ENCODE measurements at places on chromosomes 7 and 10.

DNA sequence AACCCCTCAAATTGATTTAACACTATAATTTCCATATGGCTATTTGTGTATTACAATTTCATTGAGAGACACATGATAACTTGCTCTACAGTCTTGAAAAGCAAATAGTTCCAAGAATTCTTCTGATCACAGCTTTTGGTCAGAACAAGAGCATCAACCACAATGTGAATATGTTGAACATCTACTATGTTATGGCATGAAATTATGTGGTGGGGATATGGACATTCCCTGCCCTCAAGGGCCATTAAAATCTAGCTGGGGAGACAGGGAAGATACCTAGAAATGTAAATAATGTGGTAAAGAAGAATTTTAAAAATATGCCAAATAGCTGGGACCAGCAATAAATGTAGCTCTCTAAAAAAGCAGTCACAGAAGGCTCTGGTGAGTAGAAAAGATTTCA is 262.2 kb downstream of the FZD1 start:
- no peak for DNase-seq

GRCh38 chr10:106655636-106656035 is 508.9 kb downstream of the SORCS1 start:
- DNase-seq: no peak

- peak; percentile 100 for DNase-seq
Measured at GRCh38 chr7:111198255-111198654, 107.3 kb downstream of the LRRN3 start.

GRCh38 chr10:23516530-23516929 is 77.7 kb downstream of the OTUD1 start:
- DNase-seq: peak; percentile 52

GRCh38 chr7:128833148-128833945 is 3.1 kb downstream of the FLNC start:
- peak; percentile 90 for DNase-seq

- DNase-seq: no peak
Measured at GRCh38 chr10:8073691-8074416, 19.4 kb downstream of the GATA3 start.

- DNase-seq: peak; percentile 51
Measured at GRCh38 chr7:87797798-87798403, 78.3 kb downstream of the SLC25A40 start.

DNA sequence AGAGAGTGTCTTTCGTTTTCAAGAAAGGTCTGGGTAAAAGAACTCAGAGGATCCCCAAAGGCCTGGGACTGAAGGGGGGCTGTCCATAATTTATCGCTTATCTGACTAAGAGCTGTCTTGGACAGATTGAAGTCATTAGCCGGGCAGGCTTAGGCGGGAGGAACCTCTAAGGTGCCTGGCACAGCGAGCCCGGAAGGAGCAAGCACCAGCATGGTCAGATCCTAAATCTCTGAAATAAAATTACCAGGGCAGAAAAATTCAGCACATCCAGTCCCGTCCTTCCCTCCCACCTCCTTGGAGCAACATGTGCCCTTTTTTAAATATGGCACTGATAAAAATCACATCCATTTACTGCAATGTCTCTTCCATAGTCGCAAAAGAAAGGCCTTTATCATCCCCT is 86.8 kb downstream of the FAM204A start:
- DNase-seq: no peak

- no peak for DNase-seq
Measured at GRCh38 chr7:21355406-21355874, 72.4 kb upstream of the SP4 start.

DNA sequence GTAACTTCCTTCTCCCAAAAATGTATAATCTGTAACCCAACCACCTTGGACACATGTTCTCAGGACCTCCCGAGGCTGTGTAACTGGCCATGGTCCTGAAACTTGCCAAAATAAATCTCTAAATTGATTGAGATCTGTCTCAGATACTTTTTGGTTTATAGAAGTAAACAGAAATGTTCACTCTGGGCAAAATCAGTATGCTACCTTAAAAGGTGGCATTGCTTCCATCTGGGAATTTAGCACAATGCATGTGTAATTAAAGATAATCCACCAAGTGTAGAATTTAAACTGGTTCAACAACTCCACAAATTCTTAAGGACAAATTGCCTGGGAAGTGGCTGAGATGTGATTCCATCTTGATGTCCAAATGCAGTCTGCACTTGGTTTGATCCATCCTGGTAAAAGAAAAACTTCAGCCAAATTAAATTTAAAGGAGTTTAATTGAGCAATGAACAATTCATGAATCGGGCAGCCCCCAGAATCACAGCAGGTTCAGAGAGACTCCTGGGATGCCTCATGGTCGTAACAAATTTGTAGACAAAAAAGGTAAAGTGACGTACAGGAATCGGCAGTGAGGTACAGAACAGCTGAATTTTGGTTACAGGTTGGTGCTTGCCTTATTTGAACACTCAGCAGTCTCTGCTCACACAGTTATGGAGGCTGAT is 102.6 kb upstream of the PFKP start:
- no peak for DNase-seq

DNA sequence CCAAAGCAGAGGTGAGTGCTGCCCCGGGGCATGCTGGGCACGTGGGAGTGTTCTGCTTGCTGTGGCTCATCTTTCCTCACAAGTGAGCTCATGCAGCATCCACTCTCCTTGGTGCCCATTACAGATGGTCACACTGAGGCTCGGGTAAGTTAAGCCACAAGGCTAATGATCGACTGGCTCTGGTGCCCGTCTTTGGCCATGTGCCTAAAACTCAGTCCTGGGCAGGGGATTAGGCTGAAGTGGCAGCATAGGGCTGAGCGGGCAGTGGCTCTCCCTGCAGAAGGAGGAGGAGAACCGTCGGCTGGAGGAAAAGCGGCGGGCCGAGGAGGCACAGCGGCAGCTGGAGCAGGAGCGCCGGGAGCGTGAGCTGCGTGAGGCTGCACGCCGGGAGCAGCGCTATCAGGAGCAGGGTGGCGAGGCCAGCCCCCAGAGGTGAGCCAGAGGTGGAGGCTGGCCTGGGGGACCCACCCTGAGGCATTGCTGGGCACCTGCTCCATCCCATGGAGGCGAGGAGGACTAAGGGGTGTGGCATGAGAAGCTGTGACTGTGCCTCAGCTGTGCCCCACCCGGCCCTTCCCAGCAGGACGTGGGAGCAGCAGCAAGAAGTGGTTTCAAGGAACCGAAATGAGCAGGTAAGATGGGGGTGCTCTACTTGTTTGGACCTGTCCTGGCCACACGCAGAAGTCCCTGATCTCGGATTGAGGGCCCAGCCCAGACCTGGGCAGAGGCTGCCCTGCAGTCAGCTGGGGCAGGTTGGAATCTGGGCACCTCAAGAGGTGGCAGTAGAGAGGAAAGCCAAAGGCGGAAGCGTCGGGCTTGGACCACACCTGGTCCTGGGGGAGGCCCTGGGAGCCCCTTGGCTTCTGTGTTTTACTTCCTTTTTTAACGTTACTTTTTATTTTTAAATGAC is 7.3 kb downstream of the PGAM2 start:
- no peak for DNase-seq

DNA sequence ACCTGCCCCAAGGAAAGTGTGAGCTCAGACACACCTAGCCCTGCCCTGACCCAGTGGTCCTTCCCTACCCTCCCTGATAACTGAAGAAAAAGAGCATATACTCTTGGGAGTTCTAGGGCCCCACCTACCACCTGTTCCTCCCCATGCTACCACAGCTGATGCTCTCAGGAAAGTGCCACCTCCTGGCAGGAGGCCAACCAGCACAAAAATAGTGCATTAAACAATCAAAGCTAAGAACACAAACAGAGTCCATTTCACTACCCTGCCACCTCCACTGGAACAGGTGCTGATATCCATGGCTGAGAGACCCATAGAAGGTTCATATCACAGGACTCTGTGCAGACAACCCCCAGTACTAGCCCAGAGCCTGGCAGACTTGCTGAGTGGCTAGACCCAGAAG is 288.6 kb upstream of the PHF14 start:
- DNase-seq: no peak

DNA sequence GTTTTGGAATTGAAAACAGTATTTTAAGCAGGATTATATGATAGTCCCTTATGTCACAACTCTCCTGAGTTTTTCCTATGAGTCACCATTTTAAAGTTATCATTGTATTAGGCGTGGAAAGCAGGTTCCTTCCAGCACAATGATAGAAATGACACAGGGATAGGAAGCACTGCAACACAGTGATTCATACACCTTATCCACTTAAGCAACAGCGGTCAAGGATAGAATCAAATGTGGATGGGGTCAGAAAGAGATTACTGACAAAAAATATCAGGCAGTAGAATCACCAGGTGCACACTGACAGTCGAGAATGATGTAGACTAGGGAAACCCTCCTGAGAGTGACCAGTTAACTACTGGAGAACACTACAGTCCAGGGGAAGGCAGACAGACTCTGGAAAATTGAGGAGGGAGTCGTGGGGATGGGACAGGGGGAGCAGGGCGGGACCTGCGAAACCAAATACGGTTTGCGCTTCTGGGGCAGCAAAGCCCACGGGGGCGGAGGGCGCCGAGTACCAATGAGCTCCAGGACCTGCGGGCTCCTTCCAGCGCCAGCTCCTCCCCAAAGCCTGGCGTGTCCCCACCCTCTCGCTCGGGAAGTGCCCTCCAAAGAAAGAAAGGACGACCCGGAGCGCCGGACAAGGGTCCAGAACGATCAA is 479 bp downstream of the PNPLA8 start:
- peak; percentile 77 for DNase-seq

DNA sequence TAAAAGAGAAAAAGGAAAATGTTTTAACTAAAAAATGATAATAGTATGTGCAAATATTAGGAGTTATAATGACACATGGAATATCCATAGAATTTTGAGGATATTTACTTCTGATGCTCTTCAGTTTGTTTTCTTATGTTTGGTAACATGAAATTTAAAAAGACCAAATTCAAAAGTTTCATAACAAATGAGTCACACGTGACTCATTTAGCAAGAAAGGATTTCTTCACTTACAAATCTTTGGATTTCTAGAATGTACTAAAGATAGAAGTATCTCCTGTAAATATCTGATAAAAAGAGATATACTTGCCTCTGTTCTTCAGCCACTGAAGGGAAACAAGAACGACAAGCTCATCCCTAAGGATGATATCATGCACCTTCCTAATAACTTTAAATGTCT is 774.5 kb upstream of the LRRTM3 start:
- peak; percentile 21 for DNase-seq

GRCh38 chr7:100897772-100898454 is 2.2 kb upstream of the ACHE start:
- no peak for DNase-seq

- no peak for DNase-seq
Measured at GRCh38 chr7:17326378-17326777, 27.9 kb downstream of the AHR start.

- peak; percentile 70 for DNase-seq
Measured at GRCh38 chr10:99689461-99689860, 30.2 kb downstream of the ENTPD7 start.

- DNase-seq: no peak
Measured at GRCh38 chr7:137768366-137768765, 78.4 kb downstream of the DGKI start.

GRCh38 chr7:751826-752225 is 24.7 kb upstream of the PRKAR1B start:
- no peak for DNase-seq

GRCh38 chr10:43262397-43262901 is 4.4 kb downstream of the RASGEF1A start:
- DNase-seq: no peak

GRCh38 chr7:7764520-7765396 is 46.4 kb upstream of the RPA3 start:
- no peak for DNase-seq

- DNase-seq: peak; percentile 57
Measured at GRCh38 chr7:46710927-46711326, 789.9 kb upstream of the IGFBP3 start.

DNA sequence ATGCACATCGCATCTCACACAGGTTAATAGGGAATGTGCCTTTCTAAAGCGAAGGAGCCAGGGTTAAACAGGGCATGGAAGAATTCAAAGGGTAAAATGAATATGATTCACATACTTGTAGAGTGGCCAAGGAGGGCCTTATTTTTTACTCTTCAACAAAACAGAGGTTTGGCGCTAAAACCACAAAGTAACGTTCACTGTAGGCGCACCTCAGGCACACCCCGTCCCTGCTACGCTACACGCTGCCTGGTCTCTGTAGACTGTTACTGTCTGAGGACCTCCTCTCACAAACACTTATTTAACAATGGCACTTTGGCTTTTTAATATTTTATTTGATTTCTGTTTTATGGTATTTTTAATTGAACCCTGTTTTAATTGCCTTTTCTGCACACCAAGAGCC is 462.1 kb upstream of the GALNT17 start:
- no peak for DNase-seq

- DNase-seq: no peak
Measured at GRCh38 chr10:4357911-4358310, 468.1 kb upstream of the AKR1E2 start.

- no peak for DNase-seq
Measured at GRCh38 chr7:16954321-16954720, 72.5 kb upstream of the AGR3 start.
